ENCODE measurements at places on chromosomes 11 and 22. TPM values are rescaled to one million over a fixed set of nuclear protein-coding genes. Genes with fewer than 3 reads are reported as not detected.

APLNR gene
- 0.36 TPM for total RNA-seq

TST gene
- 30.8 TPM for total RNA-seq

DDIAS gene
- total RNA-seq, result 4.4 TPM

LIPT2 gene
- 5.5 TPM for total RNA-seq

ART5 gene
- total RNA-seq, result 3.8 TPM

SCGB1D2 gene
- not detected for total RNA-seq

ZNF214 gene
- total RNA-seq, result 6.3 TPM

CCDC15 gene
- total RNA-seq, result 3.2 TPM

- H3K4me1 ChIP-seq, result peaks cover 8% of the 10 kb centered on the region
- no peaks in the 10 kb centered on the region for H3K36me3 ChIP-seq
- no peak for DNase-seq
Observed at GRCh38 chr22:41417622-41418390, 28.8 kb downstream of the TOB2 start.

DNA sequence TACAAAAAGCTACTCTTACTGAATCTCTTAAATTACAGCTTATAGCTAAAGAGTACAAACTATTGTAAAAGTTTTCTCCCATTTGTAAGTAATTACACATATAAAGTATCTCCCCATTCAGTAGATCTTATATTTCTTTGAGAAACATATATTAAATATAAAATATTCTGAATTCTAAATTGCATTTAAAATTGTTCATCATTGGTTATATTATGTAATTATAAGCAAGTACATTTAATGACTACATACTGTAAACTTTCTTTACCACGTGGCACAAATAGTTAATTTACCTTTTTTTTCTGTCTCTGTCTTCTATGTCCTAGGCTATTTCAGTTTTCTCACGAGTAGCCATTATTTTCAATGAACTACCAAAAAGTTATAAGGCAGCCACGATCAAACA, 101.2 kb upstream of the SERPIND1 start:
- H3K4me3 ChIP-seq, result no peak overlapping the region
- H3K27me3 ChIP-seq, result peaks cover 3% of the 10 kb centered on the region
- H3K36me3 ChIP-seq, result no peaks in the 10 kb centered on the region

DNA sequence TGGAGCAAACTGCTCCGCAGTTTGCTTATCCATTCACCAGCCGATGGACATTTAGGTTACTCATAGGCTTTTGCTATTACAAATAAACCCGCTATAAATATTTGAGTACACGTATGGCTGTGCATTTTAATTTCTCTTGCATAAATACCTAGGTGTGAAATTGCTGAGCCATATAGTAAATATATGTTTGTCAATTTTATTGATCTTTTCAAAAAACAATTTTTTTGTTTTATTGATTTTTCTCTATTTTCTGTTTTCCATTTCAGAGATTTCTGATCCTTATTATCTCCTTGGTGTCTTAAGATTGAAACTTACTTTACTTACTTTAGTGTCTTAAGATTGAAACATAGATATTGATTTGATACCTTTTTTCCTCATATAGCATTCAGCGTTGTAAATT, 4.5 kb downstream of the ZNF74 start:
- peaks cover 7% of the 10 kb centered on the region for H3K36me3 ChIP-seq
- DNase-seq, result no peak
- no peaks in the 10 kb centered on the region for H3K27me3 ChIP-seq
- H3K4me3 ChIP-seq, result no peak overlapping the region
- peaks cover 33% of the 10 kb centered on the region for H3K4me1 ChIP-seq
- H3K27ac ChIP-seq, result no peak overlapping the region

- no peak overlapping the region for H3K27ac ChIP-seq
- no peak overlapping the region for H3K4me3 ChIP-seq
- no peaks in the 10 kb centered on the region for H3K36me3 ChIP-seq
- H3K4me1 ChIP-seq, result peaks cover 39% of the 10 kb centered on the region
- no peak for DNase-seq
Observed at GRCh38 chr11:131662993-131663392, 292.6 kb downstream of the NTM start.

DNA sequence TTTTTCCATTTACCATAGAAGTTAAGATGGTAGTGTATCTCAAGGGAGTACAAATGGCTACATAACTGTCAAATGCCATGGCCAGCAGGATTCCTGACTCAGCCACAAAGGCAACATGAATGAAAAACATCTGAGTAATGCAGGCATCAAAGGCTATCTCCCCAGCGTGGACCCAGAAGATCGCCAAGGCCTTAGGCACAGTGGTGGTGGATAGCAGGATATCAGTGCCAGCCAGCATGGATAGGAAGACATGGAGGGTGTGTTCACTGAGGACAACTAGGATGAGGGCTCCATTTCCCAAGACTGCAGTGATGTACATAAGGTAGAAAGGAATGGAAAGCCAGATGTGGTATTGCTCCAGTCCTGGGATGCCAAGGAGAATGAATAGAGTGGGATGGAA, 18.0 kb downstream of the OR52B2 start:
- no peaks in the 10 kb centered on the region for H3K4me1 ChIP-seq
- H3K27ac ChIP-seq, result no peak overlapping the region
- H3K4me3 ChIP-seq, result no peak overlapping the region
- no peaks in the 10 kb centered on the region for H3K36me3 ChIP-seq
- H3K27me3 ChIP-seq, result no peaks in the 10 kb centered on the region

GRCh38 chr11:103673773-103674172, 362.7 kb upstream of the DDI1 start:
- no peak overlapping the region for H3K27ac ChIP-seq
- H3K4me3 ChIP-seq, result no peak overlapping the region
- DNase-seq, result no peak
- no peaks in the 10 kb centered on the region for H3K4me1 ChIP-seq
- peaks cover 2% of the 10 kb centered on the region for H3K27me3 ChIP-seq

GRCh38 chr11:32328392-32328791, 106.9 kb downstream of the WT1 start:
- H3K4me1 ChIP-seq, result peaks cover 29% of the 10 kb centered on the region
- DNase-seq, result no peak
- H3K27ac ChIP-seq, result no peak overlapping the region
- no peaks in the 10 kb centered on the region for H3K36me3 ChIP-seq

DNA sequence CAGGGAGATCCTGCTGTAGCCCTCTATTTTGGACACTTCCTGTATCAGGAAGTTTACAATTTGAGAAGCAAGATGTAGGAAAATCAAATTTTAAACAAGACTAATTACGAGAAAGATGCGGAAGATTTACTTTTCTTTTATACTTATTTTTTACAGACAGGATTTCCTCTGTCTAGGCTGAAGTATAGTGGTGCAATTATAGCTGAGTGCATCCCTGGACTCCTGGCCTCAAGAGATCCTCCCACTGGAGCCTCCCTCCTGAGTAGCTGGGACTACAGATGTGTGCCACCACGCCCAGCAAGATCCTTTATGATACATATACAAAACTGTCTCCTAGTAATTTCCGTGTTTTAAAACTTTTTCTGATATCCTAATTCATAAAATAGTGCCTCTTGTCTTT, 17.2 kb upstream of the CARD18 start:
- no peaks in the 10 kb centered on the region for H3K27me3 ChIP-seq
- H3K27ac ChIP-seq, result no peak overlapping the region
- DNase-seq, result no peak
- H3K4me3 ChIP-seq, result no peak overlapping the region
- peaks cover 5% of the 10 kb centered on the region for H3K4me1 ChIP-seq
- no peaks in the 10 kb centered on the region for H3K36me3 ChIP-seq

GRCh38 chr22:30425616-30426387, at the start of gene MTFP1:
MTFP1 (plus strand) TSS chr22:30425768; CDS start chr22:30425880, 112 bp downstream.
- no peaks in the 10 kb centered on the region for H3K36me3 ChIP-seq
- H3K27me3 ChIP-seq, result no peaks in the 10 kb centered on the region
- peak within 1 kb of the TSS; percentile 97 for H3K27ac ChIP-seq
- H3K4me1 ChIP-seq, result peaks cover 23% of the 10 kb centered on the region

GRCh38 chr11:76670485-76671236, at the start of gene LRRC32:
LRRC32 (minus strand) TSS chr11:76670747; CDS start chr11:76665954, 4,793 bp downstream.
- H3K36me3 ChIP-seq, result no peaks in the 10 kb centered on the region
- H3K4me3 ChIP-seq, result peak within 1 kb of the TSS; percentile 83
- no peak for DNase-seq
- no peak within 1 kb of the TSS for H3K27ac ChIP-seq
- peaks cover 19% of the 10 kb centered on the region for H3K4me1 ChIP-seq

DNA sequence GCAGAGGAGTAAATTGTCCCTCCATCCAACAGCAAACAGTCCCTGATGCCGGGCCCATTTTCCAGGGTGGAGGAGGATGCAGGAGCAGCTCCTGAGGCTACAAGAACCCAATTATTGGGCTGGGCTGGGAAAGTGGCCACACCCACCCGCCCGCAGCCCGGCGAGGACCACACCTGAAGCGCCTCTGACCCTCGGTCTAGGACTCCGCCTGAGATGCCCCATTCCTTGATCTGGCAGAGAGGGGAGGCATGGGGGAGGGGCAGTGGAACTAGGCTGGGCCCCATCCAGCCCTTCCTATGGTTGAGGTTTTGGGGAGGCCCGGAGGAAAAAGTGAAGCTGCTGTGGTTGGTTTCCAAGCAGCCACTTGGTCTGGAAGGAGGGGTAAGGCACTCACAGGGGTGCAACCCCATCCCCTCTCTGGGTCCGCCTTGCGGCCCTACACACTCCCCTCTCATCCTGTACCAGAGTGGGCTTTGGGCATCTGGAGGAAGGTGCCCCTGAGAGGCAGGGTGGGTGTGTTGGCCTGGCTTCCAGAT, 2.4 kb upstream of the LGALS1 start:
- H3K4me3 ChIP-seq, result no peak overlapping the region
- H3K27ac ChIP-seq, result no peak overlapping the region
- no peaks in the 10 kb centered on the region for H3K27me3 ChIP-seq
- H3K4me1 ChIP-seq, result peaks cover 9% of the 10 kb centered on the region
- H3K36me3 ChIP-seq, result peaks cover 3% of the 10 kb centered on the region

- H3K36me3 ChIP-seq, result peaks cover 13% of the 10 kb centered on the region
- peaks cover 51% of the 10 kb centered on the region for H3K27me3 ChIP-seq
- DNase-seq, result peak; percentile 83
- H3K4me1 ChIP-seq, result peaks cover 21% of the 10 kb centered on the region
- H3K4me3 ChIP-seq, result peak overlapping the region; percentile 97
Observed at GRCh38 chr11:130449996-130450769, 1.7 kb downstream of the ADAMTS15 start.

GRCh38 chr11:2190657-2191471, 19.2 kb upstream of the TH start:
- peaks cover 5% of the 10 kb centered on the region for H3K27me3 ChIP-seq
- peak overlapping the region; percentile 44 for H3K4me3 ChIP-seq
- no peaks in the 10 kb centered on the region for H3K36me3 ChIP-seq
- DNase-seq, result no peak
- H3K27ac ChIP-seq, result peak overlapping the region; percentile 79
- peaks cover 17% of the 10 kb centered on the region for H3K4me1 ChIP-seq

DNA sequence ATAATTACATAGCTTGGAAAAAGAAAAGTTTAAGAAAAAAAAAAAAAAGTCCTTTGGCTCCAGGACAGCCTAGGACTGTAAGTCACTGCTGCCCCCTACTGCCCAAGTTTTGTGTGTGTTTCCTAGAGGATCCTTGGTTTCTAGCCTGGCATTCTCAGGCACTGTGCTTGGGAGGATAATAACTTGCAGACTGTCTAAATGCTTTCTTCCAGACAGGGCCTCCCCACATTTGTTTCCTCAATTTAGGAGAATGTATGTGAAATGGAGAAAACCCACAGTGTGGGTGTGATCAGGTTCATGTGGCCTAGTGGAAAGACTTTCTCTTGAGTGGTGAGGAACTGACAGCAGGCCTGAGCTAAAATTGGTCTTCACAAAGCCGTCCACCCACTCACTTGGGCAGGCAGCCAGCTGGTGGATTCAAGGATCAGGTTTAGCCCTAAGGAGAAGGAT, 191.0 kb downstream of the NAV2 start:
- DNase-seq, result peak; percentile 81
- peak overlapping the region; percentile 55 for H3K27ac ChIP-seq
- H3K36me3 ChIP-seq, result peaks cover 7% of the 10 kb centered on the region

DNA sequence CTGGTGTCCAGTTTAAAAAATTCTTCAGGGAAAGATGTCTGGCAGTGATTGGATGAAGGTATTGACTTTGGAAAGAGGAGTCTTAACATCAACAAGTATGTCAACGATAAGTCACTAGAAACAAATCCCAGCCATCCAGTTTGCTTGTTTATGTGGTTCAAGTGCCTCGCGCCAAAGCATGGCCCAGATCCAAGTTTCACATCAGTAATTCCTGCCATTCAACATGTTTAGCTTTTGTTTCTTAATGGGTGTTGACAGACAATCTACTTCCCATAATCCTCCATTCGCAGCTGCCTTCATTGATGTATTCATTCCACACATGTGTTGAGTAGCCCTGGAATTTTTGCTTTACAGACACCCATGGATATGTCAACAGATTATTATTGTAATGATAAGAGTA, 77.8 kb downstream of the UBASH3B start:
- H3K4me1 ChIP-seq, result peaks cover 11% of the 10 kb centered on the region
- DNase-seq, result no peak
- no peaks in the 10 kb centered on the region for H3K27me3 ChIP-seq
- H3K36me3 ChIP-seq, result no peaks in the 10 kb centered on the region

DNA sequence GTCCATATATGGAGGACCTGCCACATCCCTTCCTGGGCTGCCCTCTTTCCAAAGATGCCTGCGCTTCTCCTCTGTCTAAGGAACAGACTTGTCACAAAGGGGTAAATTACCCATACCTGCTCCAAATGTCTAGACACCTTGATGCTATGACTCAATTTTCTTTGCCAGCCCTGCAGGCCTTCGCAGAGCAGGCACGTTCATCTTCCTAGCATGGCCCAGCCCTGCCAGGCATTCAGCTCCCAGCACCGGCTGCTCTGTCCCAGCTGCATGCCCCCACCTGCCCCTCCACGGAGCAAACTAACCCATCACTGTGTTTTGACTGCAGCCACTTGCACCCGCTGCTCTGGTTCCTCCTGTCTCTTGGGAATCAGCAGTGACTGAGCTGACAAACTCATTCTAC, 526.1 kb downstream of the MIAT start:
- no peak overlapping the region for H3K27ac ChIP-seq
- no peak overlapping the region for H3K4me3 ChIP-seq
- peaks cover 9% of the 10 kb centered on the region for H3K27me3 ChIP-seq
- no peaks in the 10 kb centered on the region for H3K36me3 ChIP-seq

DNA sequence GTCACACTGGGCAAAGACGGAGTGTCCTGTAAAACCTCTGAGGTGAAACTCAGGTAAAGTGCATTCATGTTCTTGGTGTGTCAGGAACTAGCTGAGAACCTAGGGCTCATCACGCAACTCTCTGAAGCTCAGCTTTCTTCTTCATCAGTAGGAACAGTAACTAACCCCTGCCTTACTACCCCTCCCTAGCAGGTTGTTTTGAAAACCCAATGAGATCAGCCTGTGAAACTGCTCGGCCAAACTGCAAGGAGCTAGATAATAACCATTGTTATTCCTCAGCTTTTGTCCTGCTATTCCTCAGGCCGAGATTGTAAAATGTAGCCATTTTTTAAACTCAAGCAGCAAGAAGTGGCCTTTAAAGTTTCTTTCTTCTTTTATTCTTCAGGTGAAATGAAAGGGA, 9.8 kb upstream of the FJX1 start:
- peaks cover 28% of the 10 kb centered on the region for H3K4me1 ChIP-seq
- peaks cover 40% of the 10 kb centered on the region for H3K27me3 ChIP-seq
- DNase-seq, result no peak
- peak overlapping the region; percentile 58 for H3K4me3 ChIP-seq

- no peak overlapping the region for H3K4me3 ChIP-seq
- no peak overlapping the region for H3K27ac ChIP-seq
Observed at GRCh38 chr11:35289821-35290220, 129.5 kb downstream of the SLC1A2 start.

- H3K27me3 ChIP-seq, result no peaks in the 10 kb centered on the region
- H3K4me3 ChIP-seq, result peak overlapping the region; percentile 34
- H3K36me3 ChIP-seq, result peaks cover 9% of the 10 kb centered on the region
- peaks cover 22% of the 10 kb centered on the region for H3K4me1 ChIP-seq
Observed at GRCh38 chr11:66542362-66542761, 3.5 kb downstream of the ZDHHC24 start.
